Suprapubic skin (tissue), 4 donors: ENCODE measurements at places on chromosomes 6 and 20. TPM values are rescaled to one million over a fixed set of nuclear protein-coding genes. Genes with fewer than 3 reads are reported as not detected.

Gene SPINT4
- total RNA-seq: not detected

Gene GJA10
- not detected for total RNA-seq

Gene SLC44A4
- 2.0 TPM for total RNA-seq

Gene WFDC12
- total RNA-seq: 2.3 TPM

Gene GHRH
- total RNA-seq: not detected

Gene C6orf118
- total RNA-seq: not detected

Gene IL17F
- total RNA-seq: not detected

Gene TMEM200A
- total RNA-seq: 0.76 TPM

Gene NNAT
- total RNA-seq: 3.0 TPM

Gene MYB
- total RNA-seq: 5.1 TPM

- no peaks in the 10 kb centered on the region for H3K27me3 ChIP-seq
- peak; percentile 88 for DNase-seq
- H3K4me3 ChIP-seq: no peak overlapping the region
- H3K27ac ChIP-seq: peak overlapping the region; percentile 50
- no peaks in the 10 kb centered on the region for H3K36me3 ChIP-seq
- peaks cover 5% of the 10 kb centered on the region for H3K4me1 ChIP-seq
These were observed 68.7 kb upstream of the STMND1 start for GRCh38 chr6:17032988-17033634.

- H3K27ac ChIP-seq: no peak overlapping the region
- H3K36me3 ChIP-seq: no peaks in the 10 kb centered on the region
- DNase-seq: no peak
- H3K4me1 ChIP-seq: no peaks in the 10 kb centered on the region
These were observed 68.3 kb upstream of the EXOC2 start for GRCh38 chr6:760982-761955.

DNA sequence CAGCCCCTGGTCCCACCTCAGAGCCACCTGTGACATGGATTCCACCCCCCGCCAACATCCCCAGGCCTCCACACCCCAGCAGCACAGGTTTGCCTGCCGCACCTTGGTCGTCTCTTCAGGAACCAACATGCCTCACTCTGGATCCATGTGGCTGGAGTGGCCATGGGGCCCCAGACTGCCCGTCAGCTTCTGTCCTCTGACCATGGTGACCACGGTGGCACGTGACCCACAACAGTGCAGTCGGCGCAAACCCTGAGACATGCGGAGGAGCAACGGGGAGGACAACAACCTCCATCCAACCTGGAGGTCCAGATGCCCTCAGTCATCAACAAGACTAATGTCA, 85.6 kb downstream of the ANKRD60 start:
- no peak overlapping the region for H3K4me3 ChIP-seq
- H3K36me3 ChIP-seq: no peaks in the 10 kb centered on the region
- H3K4me1 ChIP-seq: peaks cover 5% of the 10 kb centered on the region

DNA sequence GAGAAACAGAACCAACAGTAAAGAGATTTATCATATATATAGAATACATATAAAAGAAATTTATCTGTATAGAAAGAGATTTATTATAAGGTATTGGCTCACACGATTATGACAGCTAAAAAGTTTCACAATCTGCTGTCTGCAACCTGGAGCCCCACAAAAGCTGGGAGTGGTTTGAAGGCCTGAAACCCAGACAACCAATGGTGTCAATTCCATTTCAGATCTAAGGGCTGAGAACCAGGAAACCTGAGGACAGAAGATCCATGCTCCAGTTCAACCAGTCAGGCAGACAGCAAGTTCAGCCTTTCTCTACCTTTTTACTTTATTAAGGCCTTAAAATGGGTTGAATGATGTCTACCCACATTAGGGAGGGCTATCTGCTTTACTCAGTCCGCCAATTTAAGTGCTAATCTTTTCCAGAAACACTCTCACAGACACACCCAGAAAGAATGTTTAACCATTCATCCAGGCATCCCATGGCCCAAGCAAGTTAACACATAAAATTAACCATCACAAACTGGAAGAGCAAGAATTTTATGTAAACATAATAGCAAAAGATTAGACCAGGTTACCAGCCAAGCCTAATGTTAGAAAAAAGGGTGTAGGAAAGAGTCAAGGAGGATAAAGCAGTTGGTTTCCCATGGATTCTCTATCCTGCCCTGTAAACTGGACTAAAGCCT, 170.9 kb downstream of the FUT9 start:
- no peak for DNase-seq
- no peaks in the 10 kb centered on the region for H3K4me1 ChIP-seq
- H3K36me3 ChIP-seq: no peaks in the 10 kb centered on the region

DNA sequence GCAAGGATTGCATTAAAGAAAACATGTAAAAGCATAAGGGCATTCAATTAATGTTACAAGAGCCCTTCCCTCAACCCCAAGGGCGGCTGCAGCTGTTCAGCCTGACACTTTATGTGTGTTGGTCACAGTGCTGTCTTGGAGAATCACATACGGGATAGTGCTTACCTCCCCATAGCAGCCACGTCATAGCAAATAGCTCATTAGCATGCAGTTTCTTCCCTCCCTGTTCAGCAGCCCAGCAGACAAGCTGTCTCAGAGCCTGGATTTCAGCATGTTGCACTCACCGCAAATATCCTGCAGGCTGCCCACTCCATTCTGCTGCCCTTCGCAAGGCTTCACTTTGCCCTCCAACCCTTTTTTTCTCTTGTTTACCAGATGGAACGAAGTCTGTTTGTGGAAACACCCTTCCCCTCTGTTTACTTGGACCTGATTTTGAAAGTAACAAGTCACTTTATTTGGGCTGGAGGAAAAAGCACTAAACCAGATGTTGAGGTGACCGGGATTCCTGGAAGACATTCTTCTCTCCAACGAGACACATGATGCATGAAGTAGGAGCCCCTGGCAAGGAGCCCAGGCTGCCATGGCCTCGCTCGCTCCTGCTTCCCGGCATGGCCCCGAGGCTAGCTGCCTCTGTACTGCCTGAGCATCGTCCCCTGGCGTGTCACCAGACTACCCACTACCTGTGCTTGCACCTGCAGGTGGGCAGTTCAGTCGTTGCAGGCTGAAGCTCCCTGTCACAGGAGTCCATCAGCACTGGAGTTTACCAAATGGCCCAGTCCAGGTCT, 151.6 kb upstream of the GMDS start:
- H3K4me1 ChIP-seq: peaks cover 3% of the 10 kb centered on the region
- no peak overlapping the region for H3K4me3 ChIP-seq
- no peaks in the 10 kb centered on the region for H3K27me3 ChIP-seq

GRCh38 chr6:44925100-44925739, 402.9 kb upstream of the RUNX2 start:
- H3K4me3 ChIP-seq: no peak overlapping the region
- H3K27me3 ChIP-seq: no peaks in the 10 kb centered on the region
- H3K27ac ChIP-seq: no peak overlapping the region
- H3K36me3 ChIP-seq: no peaks in the 10 kb centered on the region
- DNase-seq: no peak

DNA sequence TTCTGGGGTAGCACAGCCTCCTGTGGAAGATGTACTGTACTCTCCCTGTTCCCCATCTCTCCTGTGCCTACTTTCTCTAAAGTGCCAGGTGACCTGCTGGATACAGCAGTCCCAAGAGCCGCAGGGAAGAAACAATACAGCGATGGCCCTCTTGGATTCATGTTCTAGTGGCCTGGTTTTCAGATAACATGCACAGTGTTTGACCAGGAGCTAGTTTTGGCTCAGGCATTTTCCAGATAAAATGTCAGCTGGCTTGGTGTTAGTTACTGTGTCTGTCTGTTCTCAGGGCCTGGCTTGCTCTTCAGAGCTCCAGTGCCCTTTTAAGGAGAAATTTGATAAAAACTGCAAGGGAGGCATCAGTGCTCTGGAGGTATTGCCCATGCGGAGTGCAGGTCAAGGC, 41.3 kb downstream of the GABRR2 start:
- H3K27ac ChIP-seq: no peak overlapping the region
- H3K36me3 ChIP-seq: no peaks in the 10 kb centered on the region
- no peaks in the 10 kb centered on the region for H3K27me3 ChIP-seq
- no peak for DNase-seq
- no peaks in the 10 kb centered on the region for H3K4me1 ChIP-seq

DNA sequence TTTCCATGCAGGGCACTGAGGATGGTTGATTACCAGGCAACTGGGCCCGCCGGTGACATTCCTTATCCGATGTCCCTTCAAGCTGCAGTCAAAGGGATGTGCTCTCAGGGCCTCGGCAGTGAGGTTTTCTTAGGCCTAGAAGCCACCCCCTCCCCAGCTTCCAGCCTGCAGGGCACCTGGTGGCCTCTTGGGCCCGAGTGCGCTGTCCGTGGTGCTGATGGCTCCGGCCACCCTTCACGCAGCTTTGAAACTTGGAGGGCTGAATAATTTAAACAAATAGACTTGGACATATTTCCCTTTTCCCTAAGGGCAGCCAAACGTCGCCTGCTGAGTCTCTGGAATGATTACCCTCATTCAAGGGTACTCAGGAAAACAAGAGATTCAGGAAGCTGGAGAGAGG, 8.9 kb upstream of the MLN start:
- no peak for DNase-seq
- H3K4me3 ChIP-seq: no peak overlapping the region
- H3K27me3 ChIP-seq: peaks cover 62% of the 10 kb centered on the region
- peaks cover 5% of the 10 kb centered on the region for H3K4me1 ChIP-seq

DNA sequence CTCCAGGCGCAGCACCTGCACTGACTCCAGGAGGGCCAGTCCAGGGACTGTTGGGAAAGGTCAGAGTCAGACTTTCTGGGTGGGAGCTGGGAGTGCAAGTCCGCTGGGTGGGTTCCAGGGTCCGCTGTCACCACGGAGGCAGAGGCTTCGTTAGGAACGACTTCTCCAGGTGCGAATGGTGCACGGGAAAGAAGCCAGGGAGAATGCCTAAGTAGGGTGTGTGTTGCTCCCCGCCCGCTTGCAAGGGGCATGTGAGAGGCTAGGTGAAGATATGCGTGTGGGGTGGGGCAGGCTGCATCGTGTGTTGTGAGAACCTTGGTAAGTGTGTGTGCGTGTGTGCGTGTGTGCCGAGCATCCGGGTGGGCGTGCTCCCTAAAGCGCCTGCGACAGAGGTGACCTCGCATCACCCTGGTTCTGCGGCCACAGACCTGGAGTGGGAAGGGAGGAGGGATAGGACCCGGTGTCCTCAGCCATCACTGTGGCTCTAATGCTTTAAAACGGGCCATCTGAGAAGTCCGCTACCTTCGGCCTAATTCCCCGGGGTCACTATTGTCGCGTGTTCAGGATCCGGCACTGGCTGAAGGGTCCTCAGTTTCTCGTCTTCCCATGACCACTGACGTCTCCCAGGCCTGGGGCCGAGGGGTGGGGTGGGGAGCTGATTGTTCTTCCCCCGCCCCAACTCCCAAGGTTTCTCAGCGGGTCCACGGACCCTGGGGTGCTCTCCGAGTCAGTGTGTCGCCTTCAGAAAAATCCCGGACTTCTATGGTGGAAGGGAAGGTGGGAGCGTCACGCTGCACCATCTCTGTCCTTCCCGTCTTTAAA, 6.1 kb downstream of the SLC32A1 start:
- no peak overlapping the region for H3K27ac ChIP-seq
- H3K27me3 ChIP-seq: peaks cover 100% of the 10 kb centered on the region
- peak overlapping the region; percentile 34 for H3K4me3 ChIP-seq
- DNase-seq: no peak

DNA sequence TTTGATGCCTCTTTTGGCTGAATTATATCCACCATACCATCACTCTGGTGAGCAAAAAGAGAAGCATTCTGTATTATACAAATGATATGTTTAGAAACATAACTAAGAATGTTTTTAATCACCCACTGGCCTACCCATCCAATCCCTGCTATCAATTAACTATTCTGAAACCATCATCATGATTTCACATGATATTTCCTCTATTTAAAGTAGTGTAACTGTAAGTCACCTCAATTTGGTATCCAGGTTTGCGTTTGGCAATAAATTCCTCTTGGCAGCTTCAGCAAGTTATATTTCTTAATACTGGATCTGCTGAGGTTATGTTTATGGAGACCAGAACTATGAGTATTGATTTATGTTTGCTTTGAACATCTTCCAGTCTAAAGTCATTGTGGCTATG, 332.1 kb downstream of the UTRN start:
- no peak for DNase-seq
- no peak overlapping the region for H3K27ac ChIP-seq
- no peaks in the 10 kb centered on the region for H3K4me1 ChIP-seq
- H3K4me3 ChIP-seq: no peak overlapping the region
- H3K27me3 ChIP-seq: no peaks in the 10 kb centered on the region

- no peaks in the 10 kb centered on the region for H3K27me3 ChIP-seq
- H3K36me3 ChIP-seq: no peaks in the 10 kb centered on the region
- H3K4me3 ChIP-seq: no peak overlapping the region
- DNase-seq: no peak
- H3K27ac ChIP-seq: no peak overlapping the region
These were observed 5.4 kb downstream of the VNN2 start for GRCh38 chr6:132752255-132752654.

GRCh38 chr6:129112591-129112990, 229.7 kb downstream of the LAMA2 start:
- no peaks in the 10 kb centered on the region for H3K27me3 ChIP-seq
- H3K4me1 ChIP-seq: peaks cover 5% of the 10 kb centered on the region
- H3K27ac ChIP-seq: no peak overlapping the region
- no peak overlapping the region for H3K4me3 ChIP-seq

GRCh38 chr6:135299256-135299655, 118.1 kb downstream of the MYB start:
- no peak overlapping the region for H3K27ac ChIP-seq
- H3K36me3 ChIP-seq: no peaks in the 10 kb centered on the region
- H3K4me1 ChIP-seq: no peaks in the 10 kb centered on the region
- H3K4me3 ChIP-seq: no peak overlapping the region
- no peaks in the 10 kb centered on the region for H3K27me3 ChIP-seq
- no peak for DNase-seq

GRCh38 chr6:15452182-15452941, 206.5 kb downstream of the JARID2 start:
- no peak for DNase-seq
- no peaks in the 10 kb centered on the region for H3K27me3 ChIP-seq
- H3K27ac ChIP-seq: peak overlapping the region; percentile 58
- H3K36me3 ChIP-seq: no peaks in the 10 kb centered on the region
- no peak overlapping the region for H3K4me3 ChIP-seq
- peaks cover 53% of the 10 kb centered on the region for H3K4me1 ChIP-seq

DNA sequence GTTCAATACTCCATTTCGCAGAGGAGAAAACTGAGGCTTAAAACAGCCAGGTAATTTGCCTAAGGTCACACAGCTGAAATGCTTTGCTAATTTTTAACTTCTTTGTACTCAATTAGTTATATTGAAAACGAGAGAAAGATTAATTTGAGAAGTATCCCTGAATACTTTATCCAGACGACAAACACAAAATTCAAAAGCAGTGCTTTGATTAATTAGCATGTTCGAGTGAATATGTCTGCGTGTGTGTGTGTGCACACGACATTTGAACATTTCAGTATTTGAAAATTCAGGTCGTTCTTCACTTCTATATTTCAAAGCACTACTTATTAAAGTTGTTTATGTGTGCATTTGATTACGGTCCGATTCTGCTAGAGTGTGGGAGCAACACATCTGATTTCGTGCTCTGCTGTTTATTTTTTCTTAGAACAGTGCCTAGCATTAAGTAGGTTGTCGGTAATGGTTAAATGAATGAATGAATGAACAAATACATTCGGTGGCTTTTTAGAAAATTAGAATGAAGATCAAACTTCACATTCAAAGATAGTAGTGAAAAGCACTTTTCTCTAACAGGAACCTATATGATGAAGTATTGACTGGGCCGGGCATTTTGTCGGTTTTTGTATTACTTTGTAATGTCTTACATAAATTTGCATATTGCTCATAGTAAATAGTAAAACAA, 36.9 kb upstream of the SYNCRIP start:
- no peaks in the 10 kb centered on the region for H3K27me3 ChIP-seq
- no peaks in the 10 kb centered on the region for H3K36me3 ChIP-seq
- H3K4me3 ChIP-seq: peak overlapping the region; percentile 99
- peak overlapping the region; percentile 94 for H3K27ac ChIP-seq
- H3K4me1 ChIP-seq: peaks cover 36% of the 10 kb centered on the region
- DNase-seq: no peak
